ENCODE measurements at places on chromosomes 7 and 10.

- DNase-seq = no peak
Observed at GRCh38 chr7:89757910-89758309, 396.4 kb upstream of the STEAP1 start.

DNA sequence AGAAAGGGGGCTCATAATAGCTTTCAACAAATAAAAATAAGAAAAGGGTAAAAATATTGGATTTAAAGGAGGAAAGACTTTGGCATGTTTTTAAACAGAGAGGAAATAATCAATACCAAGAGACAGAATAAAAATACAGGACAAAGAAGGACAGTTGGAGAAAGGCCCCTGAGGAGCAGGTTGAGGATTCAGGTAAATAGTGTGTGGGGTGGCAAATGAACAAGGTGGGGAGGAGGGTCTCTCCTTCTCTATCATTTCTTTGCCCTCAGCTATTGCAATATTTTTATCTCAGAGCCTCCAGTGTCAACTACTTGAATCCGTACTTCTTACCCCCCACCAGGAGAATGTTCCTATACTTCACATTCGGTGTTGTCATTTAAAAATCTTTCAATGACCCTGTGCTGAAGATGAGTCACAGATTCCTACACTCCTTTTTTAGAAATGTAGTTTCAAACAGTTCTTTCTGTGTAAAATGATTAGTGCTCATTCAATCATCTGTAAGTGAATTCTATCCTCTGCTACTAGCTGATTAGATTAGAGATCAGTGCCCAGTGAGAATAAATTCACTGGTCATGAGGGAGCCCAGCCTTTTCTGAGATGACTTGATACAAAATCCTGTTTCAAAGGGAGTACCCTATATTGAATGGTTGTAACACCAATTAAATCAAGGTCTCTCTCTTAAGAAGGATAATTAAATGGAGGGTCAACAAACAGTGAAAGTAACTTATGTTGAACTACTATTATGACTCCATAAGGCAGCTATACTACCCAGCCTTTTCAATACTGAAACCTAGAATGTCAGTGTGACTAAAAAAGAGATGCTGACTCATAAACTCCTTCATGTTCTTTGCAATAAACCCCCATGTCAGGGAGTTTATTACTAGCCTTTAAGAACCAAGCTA is 50.4 kb upstream of the WNT16 start:
- DNase-seq = no peak

- DNase-seq = no peak
Observed at GRCh38 chr7:15558756-15559155, 3.1 kb downstream of the AGMO start.

DNA sequence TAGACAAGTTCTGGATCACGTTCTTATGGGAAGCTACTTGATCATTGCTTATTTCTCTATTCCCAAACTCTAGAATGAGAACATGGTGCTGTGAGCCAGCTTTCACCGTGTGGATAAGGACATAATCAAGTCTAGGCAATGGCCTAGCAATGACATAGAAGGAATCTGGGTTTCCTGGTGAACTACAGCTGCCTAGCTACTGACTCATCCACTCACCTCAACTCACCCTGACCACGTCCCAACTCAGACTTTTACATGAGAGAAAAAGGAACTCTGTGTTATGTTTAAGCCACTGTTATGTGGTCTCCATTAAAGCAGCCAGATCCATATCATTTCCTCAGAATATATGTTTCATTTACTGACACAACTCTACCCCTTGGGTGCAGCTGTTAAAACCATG is 18.8 kb upstream of the MET start:
- DNase-seq = no peak

DNA sequence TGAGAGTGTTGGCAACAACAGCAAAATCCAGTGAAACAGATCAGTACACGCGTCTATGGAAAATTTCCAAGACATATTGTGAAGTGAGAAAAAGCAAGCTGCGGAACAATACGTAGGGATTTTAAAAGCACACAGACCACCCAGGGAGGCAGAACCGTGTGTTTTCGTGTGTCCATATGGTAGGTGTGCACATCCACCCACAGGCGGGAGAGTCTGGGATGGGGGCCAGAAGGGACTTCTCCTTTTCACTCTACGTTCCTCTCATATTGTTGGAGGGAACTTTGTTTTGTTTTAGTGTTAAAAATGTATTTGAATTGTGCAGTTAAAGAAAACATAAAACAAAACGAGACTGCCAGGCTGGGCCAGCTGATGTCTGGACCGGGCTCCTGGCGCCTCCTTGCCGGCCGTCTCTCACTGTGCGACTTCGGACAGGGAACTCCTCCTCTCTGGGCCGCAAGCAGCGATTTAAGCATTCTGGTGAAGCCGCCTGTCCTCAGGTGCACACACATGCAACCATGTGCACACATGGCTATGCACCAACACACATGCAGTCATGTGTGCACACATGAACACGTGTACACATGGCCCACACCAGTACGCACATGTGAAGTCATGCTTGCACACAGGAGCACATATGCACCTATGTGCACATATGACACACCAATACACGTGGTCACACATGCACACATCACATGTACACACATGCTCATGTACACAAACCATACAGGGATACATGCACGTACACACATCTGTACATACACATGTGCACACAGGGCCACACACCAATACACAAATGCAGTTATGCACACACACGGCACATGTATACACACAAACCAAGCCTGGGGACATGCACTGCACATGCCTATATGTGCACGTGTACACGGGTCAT is 141.1 kb downstream of the ELFN1 start:
- DNase-seq = no peak

DNA sequence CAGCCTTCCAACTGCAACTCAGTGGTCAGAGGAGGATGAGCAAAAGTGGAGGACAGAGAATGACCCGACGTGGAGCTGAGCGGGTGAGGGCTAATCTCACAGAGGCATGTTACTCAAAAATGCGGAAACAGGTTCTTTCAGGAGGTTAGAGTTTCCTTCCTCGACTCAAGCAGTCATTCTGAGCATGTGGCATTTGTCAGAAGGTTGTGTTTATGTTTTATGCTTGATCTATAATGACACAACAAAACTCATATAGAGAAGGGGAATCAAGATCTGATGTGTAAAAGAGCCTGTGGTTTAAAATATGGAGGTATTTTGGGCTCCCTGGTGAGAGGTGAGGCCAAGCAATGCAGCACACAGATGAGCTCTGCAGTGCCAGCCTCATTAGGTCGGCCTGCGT is 311.4 kb downstream of the ADARB2 start:
- DNase-seq = no peak

- no peak for DNase-seq
Observed at GRCh38 chr7:45000093-45001032, at the start of gene CCM2. CCM2 (plus strand) TSS chr7:45000201; CDS start chr7:45000334, 133 bp downstream.

DNA sequence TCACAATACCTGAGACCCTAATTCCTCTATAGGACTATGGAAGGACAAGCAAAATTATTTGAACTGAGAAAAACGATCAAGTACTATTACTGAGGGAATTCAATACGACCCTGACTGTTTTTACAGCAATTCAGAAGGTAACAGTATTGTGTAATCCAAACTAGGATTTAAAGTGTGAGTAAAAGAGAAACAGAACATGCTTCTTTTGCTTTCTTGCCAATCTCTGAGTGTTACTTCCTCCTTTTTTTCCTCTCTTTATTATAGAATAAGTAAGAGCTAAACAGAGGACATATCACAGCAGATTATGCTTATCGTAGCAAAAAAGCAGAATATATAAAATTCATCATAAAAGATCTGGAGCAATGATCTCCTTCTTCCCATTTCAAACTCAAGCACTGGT is 292.1 kb downstream of the THSD7A start:
- DNase-seq = no peak

GRCh38 chr7:144997512-144997911 is 161.7 kb upstream of the TPK1 start:
- DNase-seq = no peak

DNA sequence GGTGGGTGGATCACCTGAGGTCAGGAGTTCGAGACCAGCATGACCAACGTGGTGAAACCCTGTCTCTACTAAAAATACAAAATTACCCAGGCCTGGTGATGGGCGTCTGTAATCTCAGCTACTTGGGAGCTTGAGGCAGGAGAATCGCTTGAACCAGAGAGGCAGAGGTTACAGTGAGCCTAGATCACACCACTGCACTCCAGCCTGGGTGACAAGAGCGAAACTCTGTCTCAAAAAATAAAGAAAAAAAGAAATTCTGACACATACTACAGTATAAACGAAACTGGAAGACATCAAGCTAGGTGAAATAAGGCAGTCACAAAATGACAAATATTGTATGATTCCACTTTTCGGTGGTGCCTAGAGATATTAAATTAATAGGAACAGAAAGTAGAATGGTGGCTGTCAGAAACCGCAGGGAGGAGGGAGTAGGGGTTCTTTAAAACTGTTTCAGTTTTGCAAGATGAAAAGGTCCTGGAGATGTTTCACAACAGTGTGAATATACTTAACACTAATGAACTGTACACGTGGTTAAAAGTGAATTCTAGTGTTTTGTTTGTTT is 23.2 kb downstream of the PILRA start:
- peak; percentile 38 for DNase-seq

DNA sequence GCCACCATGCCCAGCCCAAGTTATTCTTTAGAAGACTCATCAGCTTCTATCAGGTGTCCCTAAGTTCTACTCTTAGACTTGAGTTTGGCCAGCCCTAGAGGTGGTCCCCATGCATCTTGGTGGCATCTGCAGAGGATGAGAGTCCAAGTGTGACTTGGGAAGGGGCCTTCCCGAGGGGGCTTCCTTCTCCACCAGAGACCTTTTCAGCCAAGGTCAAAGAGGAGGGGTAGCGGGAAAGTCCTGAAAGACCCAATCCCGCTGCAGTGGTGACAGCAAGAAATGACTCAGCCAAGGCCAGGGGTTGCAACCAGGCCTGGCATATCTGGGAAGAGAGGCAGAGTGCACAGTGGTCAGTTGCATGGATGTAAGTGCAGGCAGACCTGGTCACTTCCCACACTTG is 61.7 kb upstream of the MGMT start:
- DNase-seq = no peak

DNA sequence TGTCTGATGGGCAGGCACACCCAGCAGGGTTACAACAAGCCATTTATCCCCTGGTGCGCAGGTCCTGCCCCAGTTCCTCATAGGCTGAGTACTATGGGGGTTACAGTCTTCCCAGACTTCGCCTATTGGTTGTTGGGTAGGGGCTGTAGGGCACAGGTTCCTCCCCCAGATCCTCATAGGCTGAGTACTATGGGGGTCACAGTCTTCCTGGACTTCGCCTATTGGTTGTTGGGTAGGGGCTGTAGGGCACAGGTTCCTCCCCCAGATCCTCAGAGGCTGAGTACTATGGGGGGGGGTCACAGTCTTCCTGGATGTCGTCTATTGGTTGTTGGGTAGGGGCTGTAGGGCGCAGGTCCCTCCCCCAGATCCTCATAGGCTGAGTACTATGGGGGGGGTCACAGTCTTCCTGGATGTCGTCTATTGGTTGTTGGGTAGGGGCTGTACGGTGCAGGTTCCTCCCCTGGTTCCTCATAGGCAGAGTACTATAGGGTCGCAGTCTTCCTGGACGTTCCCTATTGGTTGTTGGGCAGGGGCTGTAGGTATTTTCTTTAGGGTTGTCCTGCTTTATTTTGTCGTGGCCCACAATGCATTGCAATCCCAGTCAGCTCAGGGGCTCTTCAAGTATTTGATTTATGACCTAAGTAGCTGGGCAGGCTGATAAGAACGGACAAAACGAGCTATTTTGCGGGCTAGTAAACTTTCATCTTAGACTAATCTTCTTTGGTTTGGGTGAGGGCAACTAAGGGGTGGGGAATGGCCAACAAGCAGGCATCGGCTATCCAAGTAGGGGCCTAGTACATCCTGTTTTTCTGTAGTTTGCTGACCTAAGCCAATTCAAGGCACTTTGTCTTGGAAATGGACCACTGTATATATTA is 3.4 kb downstream of the LRRC27 start:
- no peak for DNase-seq

GRCh38 chr10:33088990-33089389 is 131.0 kb upstream of the ITGB1 start:
- DNase-seq = no peak

DNA sequence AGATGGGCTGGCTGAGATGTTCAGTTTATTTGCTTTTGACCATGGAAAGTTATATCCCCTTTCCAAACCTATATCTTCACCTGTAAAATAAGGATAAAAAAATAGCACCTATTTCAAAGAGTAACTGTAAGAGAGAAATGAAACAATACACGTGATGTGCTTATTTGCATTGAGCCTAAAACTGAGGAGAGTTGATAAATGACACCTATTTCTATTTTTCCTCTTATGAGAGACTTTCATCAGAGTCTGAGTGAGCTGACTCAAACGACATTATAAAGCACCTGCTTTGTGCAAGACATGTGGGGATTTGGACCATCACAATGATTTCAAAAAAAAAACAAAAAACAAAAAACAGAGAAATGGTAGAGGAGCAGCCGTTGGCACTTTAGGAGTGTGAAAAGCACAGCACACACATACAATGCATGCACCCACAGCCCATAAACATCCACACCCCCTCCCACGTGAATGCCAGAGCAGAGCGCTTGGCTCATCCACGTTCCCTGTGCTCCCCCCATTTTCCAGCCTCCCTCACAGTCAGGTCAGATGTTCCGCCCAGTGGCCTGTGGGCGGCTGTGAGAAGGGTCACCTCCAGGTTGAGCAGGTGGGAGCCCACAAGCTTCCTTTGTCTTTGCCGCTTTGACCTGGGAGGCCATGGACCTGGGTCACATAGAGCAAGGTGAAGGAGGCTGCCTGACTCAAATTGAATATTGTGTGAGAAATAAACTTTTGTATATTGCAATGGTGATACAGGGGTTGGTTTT is 253.2 kb upstream of the ZNF32 start:
- DNase-seq = no peak

DNA sequence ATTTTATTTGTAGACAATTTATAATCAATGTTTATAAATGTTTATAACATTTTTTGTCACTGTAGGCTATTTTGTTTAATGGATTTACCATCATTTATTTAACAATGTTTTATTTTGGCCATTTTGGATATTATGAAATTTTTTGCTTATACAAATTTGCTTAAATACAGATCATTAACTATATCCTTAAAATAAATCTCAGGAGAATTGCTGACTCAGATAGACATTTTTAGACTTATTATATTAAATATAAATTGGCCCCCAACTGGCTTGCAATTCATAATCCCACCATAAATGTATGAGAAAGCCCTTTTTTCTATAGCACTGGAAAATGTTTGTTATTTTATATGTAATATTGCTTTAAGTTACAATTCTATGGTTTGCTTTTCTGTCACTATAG is 3.8 kb upstream of the CLRN3 start:
- no peak for DNase-seq

DNA sequence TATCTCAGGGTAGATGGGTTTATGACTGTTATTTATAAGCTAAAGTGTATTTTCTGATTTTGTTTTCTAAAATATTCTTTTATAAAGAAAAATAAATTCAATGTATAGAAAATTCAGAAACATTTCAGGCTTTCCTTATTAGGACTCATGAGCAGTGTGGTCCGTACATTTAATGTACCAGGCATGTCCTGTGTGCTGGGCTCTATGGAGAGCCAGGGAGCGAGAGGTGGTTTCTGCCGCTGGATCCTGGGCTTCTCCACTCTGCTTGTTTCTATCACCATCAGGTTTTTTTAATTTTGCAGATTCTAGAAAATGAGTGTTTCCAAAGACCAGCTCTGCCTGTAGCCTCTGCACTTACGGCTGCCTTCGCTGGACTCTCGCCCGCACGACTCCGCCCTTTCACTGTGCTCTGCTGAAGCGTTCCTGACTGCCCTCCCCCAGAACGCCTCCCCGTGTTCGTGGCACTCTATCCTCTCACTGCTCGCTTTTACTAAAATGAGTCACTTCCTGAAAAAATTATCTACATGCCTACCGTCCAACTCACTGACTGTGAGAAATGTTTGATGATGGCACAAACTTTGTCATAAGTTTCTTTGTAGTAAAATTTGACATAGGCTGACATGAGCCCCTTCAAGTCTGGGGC is 188.5 kb downstream of the ZMYND11 start:
- peak; percentile 49 for DNase-seq

GRCh38 chr7:216360-217300 is 24.3 kb downstream of the FAM20C start:
- DNase-seq = no peak
